ENCODE measurements at places on chromosomes 6 and 20.

GRCh38 chr20:19073584-19074218 lies 138.7 kb upstream of the SLC24A3 start:
- no peak for DNase-seq

GRCh38 chr6:133298335-133298734 lies 57.2 kb downstream of the EYA4 start:
- no peak for DNase-seq

DNA sequence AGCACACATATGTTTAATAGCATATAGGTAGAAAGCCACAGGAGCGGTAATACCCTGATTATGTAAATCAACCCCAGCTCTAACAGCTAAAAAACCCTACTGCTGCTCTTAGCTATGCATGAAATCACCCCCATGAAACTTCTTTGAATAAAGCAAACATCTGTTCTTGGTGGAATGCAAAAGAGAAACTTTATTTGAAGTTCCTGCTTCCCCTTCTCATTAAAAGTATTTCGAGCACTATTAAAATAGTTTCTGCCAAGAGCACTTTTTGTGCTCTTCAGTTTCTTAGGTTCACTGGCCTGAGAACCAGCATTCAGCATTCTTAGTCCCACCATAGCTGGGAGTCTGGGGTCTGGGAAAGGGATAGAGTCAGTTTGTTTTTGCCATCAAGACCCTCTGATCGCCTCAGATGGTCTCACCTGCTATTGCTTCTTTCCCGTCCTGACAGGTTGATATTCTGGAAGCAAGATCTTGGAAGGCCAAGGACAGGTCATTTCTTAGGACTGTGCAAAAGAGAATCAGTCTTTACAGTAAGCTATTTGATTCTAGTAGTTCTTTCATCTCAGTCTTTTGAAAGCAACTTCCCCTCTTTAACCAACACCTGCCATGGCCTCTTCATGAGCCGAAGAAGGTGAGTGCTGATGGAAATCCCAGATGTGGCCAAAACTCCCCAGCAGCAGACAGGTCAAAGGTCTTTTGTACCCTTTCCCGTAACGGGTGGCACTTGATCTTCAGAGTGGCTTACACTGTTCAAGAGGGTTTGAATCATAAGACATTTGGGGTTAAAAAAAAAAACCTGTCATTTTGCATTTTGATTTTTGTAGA lies 76.5 kb upstream of the TMEM170B start:
- DNase-seq = no peak

DNA sequence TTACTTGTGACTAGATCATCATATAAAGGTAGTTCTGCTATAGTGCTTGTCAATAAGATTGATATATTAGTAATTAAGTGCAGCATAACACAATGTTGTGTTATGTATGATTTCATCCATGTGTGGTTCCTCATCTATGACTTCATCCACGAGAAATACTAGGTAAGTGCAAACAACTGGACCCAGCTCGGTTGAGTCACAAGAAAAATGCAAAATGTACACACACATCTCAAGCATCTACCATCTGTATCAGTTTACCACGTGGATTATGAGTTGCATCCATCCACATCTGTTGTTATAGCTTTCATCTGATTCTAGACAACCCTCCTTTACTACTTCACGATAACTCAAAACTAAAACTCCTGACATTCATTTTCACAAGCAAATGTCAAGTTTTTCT lies 517.0 kb upstream of the CITED2 start:
- DNase-seq = no peak

GRCh38 chr6:140921366-140922226 lies 1211.1 kb upstream of the GJE1 start:
- DNase-seq = no peak

DNA sequence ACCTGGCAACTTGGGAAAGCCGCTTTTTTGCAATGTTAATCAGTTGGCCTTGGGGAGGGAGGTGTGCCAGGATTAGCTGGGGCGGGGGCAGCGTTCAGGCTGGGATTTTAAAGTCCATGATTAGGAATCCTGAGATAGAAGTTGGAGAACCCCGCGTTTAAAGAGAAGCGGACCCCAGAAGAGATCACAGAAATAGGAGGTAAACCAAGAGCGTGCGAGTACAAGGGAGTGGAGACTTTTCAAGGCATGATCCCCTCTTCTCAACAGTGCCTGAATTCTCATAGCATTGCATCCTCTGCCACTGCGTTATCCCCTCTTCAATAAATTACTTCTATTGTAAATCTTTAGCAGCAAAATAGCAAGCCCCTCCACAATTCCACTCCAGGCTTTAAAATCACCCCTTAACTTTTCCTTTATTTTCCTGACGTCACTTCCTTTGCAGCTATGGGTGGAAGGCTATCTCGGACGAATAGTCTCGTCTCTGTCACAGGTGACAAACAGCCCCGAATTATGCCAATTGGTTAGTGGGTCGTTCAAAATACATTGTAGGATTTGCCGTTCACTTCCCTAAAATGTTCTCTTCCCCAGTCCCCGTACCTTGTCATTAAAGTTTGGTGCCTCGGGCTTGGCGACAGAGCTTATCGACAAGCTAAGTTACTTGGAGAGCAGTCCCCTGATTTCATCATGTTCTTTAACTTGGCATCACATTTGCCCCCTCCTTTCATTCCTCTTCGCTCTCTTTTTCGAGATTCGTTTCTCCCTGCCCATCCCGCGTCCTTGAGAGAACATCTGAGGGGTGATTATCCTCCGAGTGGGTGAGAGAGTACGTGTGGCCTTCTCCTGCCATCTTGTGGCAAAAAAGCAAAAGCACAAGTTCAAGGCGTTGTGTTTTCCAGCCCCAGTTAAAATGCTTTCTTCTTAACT lies 17.1 kb downstream of the OR2B2 start:
- peak; percentile 97 for DNase-seq

DNA sequence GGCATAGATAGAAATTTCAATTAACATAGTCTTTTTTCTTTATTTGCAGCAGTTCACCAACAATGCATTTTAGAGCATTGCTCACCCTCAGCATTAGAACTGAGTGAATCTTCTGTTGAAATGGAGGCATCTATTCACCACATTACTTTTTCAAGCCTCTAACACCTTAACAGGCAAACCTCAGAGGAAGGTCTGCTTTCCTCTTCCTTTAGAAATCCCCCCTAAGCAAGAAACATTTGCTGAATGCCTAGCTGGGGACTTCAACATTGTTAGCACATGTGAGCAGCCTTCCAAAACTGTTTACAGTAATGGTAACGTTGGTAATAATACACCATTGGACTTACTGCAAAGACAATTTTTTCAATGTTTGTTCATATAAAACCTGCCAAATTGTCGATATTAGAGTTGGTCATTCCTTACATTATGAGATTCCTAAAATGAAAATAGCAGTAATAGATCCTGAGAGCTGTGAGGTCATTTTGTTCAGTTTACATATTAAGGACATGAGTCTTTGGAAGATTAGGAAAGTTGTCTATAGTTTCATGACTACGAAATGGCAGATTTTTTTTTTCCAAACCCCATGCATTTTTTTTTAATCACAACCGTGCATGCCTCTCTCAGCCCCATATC lies 20.6 kb upstream of the AKIRIN2 start:
- no peak for DNase-seq

GRCh38 chr6:40700006-40700580 lies 112.9 kb upstream of the LRFN2 start:
- DNase-seq = no peak

GRCh38 chr6:143401068-143401446 lies 49.4 kb downstream of the ADAT2 start:
- no peak for DNase-seq

- DNase-seq = no peak
Measured at GRCh38 chr6:25959890-25960536, 2.6 kb upstream of the TRIM38 start.

DNA sequence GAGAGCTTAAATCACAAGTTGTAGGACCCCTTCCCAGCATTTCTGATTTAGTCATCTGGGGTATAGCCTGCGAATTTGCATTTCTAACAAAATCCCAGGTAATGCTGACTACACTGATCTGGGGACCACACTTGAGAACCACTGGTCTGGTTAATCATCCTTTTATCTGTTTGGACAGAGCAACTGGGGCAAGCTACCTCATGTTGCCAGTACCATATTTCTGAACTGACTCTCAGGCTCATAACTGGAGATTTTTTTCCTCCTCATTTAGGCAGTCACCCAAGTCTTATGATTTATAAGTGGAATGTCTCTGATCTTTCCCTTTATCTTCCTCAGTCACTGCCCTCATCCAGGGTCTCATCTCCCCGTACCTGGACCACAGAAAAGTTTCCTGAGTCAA lies 12.0 kb upstream of the GTF3C6 start:
- no peak for DNase-seq

DNA sequence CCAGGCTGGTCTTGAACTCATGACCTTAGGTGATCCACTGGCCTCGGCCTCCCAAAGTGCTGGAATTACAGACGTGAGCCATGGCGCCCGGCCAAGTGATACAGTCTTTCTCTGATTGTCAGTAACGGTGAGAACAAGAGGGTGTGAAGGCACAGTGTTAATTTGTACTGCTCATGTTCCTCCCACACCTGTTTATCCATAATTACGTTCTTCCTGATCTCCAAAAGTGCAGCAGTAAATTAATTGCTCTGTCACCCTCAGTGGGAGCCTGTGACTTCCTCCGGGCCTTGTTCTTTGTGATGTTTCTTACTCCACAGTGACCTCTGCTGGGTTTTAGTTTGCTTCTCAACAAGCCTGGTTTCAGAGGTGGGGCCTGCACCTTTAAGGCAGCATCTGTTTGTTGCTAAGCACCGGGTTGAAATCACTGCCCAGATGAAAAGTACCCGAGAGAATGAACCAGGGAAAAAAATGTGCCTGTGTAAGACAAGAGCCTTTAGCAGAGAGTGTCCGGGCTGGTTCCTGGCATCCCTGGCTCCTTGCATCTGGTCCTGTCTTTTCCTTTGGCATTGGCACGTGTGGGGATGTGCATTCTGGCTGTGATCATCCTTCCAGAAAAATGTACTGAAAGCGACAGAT lies 89.1 kb upstream of the CLDN20 start:
- peak; percentile 98 for DNase-seq

GRCh38 chr20:24779131-24779530 lies 169.9 kb upstream of the CST7 start:
- DNase-seq = no peak

- no peak for DNase-seq
Measured at GRCh38 chr6:6866656-6867403, 240.9 kb upstream of the RREB1 start.

DNA sequence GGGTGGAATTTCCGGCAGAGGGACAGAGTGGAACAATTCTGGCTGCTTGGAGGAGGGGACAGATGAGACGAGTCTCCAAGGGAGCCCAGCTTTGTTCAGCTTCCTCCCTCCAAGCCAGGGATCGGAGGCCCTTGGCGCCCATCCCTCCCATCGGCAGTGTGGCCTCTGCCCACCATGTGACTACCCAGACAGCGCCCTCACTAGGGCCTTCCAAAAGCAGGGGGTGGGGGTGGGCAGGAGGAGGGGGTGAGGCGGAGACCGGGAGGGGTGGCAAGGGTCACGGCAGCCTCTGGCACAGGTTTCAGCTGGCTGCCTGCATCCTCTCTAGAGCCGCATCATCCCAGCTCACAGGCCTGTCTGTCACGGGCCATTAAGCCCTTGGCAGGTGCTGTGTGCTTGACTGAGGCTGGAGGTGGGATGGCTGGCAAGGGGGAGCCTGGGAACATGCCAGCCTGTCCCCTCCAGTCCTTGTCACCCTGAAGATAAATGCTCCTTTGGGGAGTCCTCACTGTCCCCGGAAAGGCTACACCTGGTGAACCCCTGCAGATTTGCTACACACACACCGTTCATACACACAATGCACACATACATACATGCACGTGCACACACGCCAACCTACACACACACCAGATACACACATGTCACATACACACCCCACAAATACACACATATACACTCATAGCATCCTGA lies 6.2 kb upstream of the FGD2 start:
- peak; percentile 84 for DNase-seq

DNA sequence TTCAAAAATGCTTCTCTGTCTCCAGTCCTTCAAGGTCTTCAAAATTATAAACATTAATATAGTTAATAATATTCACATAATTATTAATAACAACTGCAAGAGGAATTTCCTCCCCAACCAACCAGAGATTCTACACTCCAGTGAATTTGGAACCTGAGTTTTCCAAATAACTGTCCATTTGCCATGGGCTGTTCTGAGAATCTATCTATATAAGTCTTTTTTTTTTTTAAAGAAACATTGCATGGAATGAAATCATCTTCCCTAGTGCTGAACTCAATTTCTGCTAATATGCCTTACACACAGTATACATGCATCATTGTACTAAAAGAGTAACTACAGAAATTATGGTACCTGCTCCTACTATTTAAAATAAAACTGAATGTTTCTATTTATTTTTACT lies 113.9 kb downstream of the SLC22A3 start:
- DNase-seq = no peak

- DNase-seq = no peak
Measured at GRCh38 chr20:46695892-46696291, 6.6 kb upstream of the TP53RK start.

DNA sequence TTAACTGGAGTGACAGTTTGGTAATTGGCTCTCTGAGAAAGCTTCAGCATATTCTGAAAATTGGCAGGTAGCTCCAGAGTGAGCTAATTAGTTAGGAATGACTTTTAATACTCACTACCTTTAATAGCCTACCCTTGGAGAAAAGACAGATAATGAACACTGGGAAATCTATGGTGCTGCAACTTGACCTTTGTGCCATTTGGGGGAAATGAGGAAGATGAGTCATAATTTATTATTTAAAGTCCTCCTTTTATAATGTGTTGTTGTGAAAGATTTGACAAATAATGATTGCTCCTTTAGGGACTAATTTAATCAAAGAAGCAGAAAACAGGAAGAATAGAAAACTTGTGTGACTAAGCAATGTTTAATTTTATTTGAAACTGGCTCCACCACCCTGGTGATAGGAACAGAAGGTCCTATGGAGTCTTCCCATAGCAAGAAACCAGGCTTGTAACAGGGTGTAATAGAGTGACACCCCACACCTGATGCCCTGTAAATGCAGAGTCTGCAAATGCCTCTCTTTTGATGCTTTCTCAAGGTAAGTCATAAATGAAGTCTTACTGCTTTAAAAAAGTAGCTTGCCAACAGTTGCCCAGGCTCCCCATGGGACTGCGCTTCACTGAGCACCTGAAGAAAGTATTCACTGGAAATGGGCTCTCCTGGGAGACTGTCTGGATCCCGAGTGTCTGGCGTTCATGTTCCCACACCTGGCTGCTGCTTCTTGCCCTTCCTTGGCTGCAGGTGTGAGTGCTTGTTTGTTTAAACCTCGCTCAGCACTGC lies 134.4 kb downstream of the LRRC1 start:
- DNase-seq = no peak

DNA sequence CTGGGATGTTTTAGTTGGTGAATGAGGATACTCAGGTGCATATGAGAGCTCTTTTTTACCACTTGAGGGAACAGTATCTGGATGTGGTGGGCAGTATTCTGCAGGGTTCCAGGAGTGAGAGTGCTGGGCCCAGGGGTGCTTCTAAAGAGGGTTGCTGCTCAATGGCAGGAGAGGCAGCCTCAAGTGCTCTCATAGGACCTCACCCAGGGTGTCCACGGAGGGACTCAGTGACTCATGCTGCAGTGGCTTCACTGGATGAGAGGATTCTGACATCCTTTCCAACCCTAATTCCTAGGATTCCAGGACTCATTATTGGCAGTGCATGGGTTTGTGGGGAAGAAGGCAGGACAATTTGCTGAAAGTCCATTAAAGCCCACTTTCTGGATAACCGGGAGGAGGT lies 176.6 kb upstream of the FERMT1 start:
- DNase-seq = no peak

- no peak for DNase-seq
Measured at GRCh38 chr6:39758905-39759605, 33.1 kb upstream of the DAAM2 start.

Measured in spinal cord (tissue), 10 donors.